T-cell (primary cell): ENCODE measurements at places on chromosomes 7 and 10.

DNA sequence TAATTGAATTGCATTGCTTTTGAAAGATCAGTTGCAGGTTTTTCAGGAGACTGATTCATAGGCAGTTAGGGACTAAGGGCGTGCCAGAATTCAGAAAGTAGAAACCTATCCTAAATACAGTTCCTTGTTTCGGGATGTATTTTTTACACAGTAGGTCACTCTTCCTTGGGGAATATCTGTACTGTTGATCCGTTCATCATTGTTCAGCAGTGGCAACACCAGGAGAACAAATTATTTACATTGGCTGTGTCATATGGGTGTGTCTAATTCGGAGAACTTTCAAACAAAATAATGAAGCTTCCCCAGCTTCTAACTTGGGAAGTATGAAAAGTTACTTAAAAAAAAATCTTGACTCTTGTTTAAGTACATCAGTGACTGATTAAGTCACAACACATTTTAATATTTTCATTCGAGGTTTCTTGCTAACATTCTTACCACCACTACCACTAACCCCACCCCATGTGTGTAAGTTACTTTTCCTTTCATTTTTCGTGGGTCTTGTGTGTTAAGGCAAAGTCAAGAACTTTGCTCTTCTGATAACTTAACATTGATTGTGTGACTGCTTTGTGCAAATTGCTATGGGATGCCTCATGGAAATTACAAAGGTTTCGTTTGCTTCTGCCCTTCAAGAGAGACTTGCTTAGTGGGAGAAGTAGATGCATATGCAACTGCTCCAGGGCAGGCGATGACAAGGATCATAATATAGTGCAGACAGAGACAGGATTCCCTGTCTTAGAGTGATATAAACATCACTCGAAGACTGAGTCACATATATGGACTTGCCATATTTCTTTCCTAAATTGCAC lies 43.8 kb upstream of the RPA3 start:
- peak; percentile 13 for DNase-seq

DNA sequence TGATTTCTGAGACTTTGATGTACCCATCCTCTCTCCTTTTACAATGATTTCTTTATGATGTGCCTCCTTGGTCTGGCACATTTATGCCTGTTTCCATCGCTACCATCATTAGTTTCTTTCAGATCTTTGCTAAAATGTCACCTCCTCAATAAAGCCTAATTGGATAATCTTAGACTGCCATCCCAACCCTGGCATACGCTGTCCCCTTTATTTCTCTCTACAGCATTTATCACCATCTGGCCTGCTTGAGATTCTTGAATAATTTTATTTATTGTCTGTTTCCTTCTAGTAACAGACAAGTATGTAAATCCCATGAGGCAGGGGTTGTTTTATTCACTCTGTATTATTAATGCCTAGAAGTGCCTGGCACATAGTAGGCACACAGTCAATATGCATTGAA lies 6.7 kb upstream of the DNTT start:
- no peak for DNase-seq

DNA sequence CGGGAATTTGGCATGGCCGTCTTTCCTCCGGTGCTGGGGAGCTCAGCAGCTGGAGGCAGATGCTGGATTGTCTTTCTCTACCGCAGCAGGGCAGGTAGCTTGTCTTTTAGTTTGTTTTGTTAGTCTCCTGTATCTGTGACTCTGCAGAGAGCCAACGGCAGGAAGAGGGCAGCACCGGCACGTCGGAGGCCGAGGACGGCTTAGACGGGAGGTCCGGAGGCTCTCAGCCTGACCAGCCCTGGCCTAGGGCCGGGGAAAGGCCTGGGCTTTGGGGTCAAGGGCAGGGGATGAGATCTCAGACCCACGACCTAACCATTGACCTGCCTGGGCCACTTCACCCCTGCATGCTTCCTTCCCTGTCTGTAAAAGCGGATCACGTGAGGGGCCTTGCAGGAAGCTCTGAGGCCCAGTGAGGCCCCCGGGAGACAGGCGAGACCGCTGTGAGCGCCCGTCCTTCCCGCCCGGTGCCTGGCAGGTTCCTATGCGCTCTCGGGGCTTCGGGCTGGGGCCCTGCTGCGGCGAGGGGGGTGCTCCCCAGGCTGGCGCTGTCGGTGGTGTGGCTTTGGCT lies 72.7 kb downstream of the LHPP start:
- no peak for DNase-seq

GRCh38 chr7:24343614-24344013 lies 59.6 kb downstream of the NPY start:
- no peak for DNase-seq

DNA sequence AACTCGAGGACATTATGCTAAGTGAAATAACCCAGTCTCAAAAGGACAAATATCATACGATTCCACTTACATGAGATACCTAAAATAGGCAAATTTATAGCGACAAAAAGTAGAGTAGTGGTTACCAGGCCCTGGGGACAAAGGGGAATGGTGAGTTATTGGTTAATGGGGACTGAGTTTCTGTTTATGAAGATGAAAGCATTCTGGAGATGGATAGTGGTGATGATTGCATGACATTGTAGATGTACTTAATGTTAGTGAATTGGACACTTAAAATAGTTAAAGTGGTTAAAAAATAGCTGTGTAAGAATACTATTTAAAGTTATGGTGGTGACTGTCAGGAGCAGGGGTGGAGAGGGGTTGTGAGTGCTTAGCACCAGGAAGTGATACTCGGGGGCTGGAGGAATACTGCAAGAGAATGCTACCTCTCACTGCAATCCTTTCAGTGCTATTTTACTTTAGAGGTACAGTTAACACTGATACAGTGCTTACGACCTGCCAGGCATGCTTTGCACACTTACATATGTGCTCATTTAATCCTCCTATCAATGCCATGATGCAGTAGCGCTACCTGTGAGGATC lies 16.7 kb upstream of the TEX36 start:
- DNase-seq = no peak

DNA sequence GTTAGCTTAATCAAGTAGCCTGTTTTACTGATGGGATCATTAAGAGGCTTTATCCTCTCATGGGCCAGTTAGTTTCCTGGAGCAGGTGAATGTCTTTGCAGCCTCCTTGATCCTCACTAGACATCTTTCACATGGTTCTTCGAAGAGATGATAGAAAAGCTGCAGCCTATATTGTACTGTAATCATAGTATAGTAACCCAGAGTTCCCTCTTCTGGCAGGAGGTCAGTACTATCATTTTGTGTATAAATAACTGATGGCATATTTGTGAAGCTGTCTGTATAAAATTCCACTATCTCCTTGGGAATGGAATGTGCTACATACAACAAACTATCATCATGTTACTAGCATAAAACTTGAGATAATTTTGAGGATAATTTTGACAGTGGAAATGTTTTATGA lies 123.8 kb upstream of the PRPS1L1 start:
- DNase-seq = no peak

DNA sequence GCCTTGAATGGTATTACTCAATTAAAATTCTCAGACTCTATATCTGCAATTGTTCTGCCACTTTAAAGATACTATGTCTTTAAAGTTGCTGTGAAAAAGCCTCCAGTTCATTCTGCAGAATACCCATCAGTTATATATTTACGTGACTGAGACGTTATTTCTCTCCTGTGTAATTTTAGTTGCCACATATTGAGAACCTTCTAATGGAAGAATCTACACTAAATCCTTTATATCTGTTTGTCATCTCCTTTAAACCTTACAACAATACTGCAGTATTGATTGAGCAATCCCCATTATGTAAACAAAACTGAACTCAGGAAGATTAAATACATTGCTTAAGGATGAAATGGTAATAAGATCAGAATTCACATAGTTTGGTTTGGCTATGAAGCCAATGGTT lies 30.0 kb downstream of the GPR141 start:
- no peak for DNase-seq

GRCh38 chr7:14024406-14024805 lies 34.9 kb upstream of the ETV1 start:
- no peak for DNase-seq

DNA sequence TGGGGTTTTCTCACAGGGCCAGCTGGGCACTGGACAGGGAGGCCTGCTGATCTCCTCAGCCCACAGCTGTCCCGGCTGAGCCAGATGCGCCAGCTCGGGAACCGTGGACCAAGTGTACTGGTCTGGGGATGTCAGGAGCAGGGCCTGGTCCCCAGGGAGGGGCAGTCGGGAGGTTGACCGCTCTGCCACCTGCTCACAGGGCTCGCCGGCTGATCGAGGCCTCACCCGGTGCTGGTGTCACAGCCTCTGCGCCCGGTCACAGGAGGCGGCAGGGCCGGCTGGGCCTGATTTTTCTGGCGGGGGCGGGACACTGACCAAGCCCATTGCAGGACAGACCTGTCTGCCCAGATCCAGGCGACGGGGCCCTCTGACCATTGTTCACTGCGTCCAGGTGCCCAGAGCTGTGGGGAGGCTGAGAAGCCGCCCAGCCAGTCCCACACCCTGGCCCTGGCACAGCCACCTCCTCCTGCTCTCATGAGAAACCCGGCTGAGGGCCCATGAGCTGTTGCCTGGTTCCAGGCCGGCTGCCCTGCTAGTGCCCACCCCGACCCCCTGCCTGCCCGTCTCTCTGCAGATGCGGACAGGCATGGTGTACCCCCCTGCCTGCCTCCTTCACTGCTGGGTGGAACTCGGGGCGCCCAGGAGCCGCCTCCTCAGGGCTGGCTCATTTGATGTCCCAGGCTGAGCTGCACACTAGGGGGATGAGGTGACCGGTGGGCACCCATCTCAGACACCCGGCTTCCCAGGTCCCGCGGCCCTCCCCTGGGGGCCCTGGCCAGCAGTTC lies 3.0 kb upstream of the TMEM184A start:
- no peak for DNase-seq

GRCh38 chr7:106794276-106795083 lies 70.6 kb upstream of the PIK3CG start:
- no peak for DNase-seq

- no peak for DNase-seq
These were observed 9.6 kb downstream of the DUSP5 start for GRCh38 chr10:110507346-110507745.

GRCh38 chr7:101428093-101428866 lies 65.6 kb downstream of the COL26A1 start:
- DNase-seq = no peak

DNA sequence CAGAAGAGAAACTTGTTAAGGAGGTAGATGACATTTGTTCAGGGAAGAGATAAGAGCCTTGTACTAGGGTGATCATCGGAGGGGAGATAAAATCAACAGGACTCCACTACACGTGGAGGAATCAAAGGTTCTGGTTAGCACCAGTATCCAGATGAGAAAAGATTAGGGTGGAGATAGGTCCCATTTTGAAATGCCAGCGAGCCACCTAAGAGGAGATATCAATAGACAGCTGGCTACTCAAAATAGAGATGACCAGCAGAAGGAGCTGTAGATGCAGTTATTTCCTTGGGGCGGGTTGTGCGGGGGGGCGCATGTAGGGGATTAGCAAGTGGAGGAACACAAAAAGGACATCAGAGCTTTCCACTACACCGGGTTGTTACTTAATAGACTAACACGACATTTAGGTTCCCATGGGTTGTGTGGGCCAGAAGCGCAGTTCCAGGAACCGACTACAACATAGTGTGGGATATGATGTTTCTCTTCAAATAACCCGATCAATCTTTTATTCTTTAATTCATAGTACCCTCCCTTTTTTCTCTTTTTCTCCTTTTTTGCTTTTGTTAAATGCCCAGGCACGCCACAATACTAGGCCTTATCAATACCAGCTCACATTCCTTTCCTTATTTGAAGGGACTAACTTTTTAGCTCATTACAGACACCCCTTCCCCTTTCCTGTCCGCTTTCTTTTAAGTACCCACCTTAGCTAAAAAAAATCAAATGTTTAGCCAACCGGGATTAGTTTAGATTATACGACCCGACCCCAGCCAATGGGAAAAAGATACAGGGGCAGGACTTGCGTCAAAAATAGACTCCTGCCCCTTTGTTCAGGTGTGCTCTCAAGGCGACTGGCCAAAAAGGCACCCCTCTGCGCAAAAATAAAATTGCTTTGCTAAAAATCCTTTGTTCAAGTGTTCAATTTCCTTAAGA lies 2.0 kb upstream of the KIF11 start:
- DNase-seq = peak; percentile 34

GRCh38 chr7:30433082-30433481 lies 45.5 kb downstream of the NOD1 start:
- no peak for DNase-seq

- no peak for DNase-seq
These were observed 1090.1 kb downstream of the KCNMA1 start for GRCh38 chr10:76547352-76547972.

- DNase-seq = no peak
These were observed 535.6 kb upstream of the GHITM start for GRCh38 chr10:83603708-83604107.

DNA sequence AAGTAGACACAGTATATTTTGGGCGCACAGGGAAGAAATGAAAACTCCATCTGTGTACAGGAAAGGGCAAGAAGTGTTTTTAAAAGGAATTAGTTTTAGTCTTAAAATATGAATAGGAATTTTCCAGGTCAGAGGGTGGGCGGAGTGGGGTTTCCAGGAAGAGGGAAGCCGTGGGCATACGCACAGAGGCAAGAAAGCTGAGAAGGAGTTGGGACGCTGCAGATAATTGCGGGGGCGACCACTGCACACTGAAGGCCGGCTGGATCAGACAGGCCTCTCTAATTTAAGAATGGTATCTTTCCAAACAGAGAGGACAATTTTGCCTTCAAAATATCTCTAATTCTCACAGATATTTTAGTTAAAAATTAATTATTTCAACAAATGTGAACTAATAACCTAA lies 189.1 kb upstream of the INHBA start:
- DNase-seq = no peak

GRCh38 chr10:8130973-8131911 lies 76.8 kb downstream of the GATA3 start:
- DNase-seq = no peak

DNA sequence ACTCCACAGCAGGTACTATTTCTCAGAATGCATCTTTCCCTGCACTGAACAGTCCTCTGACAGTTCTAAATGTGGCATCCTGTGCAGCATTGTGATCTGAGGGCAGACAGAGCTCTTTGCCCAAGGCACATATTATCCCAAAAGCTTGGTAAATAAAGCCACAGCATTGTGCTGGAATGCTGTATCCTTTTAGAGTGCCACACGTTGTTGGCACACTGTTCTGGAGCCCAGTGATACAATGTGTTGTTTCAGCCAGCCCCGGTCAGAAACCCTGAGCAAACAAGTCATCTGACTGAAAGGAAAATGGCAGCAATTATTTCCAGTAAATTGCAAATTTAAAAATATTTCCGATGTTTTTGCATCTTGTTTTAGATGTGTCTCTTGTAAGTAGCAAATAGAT lies 45.4 kb downstream of the NAMPT start:
- DNase-seq = no peak

- no peak for DNase-seq
These were observed 21.5 kb upstream of the PDE1C start for GRCh38 chr7:32091608-32092210.

DNA sequence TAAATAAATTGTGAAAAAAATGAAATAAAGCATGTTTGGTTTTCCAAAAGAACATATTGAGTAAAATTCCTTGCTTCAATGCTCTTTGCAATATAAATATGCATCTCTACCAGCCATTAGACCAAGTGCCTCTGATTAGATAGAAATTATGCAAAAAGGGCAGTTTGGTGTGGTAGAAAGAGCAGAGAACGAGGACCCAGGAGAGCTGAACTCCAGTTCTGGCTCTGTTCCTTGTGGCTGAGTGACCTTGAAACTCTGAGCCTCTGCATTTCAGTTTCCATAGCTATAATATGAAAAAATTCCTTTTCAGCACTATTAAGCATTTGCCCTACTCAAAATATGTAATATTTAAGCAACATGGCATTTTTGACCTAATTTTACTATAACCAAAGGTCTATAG lies 36.5 kb downstream of the COL1A2 start:
- DNase-seq = no peak
